ENCODE measurements at places on chromosomes 3 and 15.

GRCh38 chr3:126858401-126858800, 124.5 kb upstream of the PLXNA1 start:
- no peak for DNase-seq

DNA sequence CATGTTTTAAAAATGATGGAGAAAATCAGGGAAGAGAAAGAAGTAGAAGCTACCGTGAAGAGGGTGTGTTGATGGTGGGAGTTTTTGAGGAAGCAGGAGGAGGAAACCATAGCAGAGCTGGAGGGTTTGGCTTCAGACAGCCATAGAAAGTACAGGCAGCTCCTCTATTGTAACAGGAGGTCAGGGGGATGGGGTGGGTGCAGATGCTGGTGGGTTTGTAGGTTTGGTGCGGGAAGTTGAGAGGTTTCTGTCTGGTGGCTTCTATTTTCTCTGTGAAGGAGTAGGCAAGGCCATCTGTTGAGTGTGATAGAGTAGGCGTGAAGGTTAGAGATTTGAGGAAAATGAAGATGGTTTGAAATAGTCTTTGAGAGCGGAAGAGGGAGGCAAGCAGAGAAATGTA, 97.7 kb upstream of the TBC1D5 start:
- DNase-seq = no peak

- DNase-seq = no peak
Observed at GRCh38 chr15:84894736-84895425, 10.4 kb downstream of the SLC28A1 start.

DNA sequence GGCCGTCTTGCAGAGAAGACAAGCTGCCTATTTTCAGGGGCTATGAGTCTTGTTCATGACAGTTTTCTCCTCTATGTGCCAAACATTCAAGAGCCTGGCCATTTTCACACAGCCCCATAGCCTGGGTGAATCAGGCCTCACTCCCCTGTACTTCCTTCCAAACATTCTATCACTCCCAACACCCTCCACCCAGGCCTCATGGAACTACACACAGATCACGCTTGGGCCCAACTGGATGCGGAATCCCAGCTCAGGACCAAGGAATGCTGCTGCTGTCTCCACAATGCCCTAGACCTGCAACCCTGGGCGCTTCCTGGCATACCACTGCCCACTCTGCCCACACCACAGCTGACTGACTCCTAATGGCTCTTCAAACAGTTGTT, 39.4 kb upstream of the PCSK6 start:
- no peak for DNase-seq
